ENCODE measurements at places on chromosomes 1 and 21.

- DNase-seq: no peak
Measured at GRCh38 chr1:74429580-74429979, 82.8 kb downstream of the LRRC53 start.

DNA sequence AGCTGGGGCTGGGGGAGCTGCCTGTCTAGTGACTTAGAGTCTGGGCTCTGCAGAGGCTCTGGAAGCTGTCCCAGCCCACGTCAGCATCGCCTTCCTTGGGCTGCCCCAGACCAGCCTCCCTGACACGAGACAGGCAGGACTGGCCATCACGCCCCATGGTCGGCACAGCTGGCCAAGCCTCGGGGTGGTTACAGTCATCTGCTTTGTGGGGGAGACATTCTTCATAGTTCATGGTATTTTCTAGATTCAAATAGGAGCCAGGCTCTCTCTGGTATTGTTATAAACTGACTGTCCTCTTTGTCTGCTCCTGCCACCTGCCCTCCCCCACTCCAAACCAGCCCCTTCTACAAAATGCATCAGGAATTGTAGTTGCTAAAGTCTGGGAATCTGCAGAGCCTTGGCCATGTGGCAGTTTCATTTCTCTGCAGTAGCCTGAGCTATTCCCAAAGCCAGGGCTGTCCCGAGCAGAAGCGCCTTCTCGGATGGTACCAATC, 29.4 kb downstream of the OLFML2B start:
- peak; percentile 25 for DNase-seq

GRCh38 chr1:87791931-87792740, 463.5 kb downstream of the LMO4 start:
- DNase-seq: no peak

- peak; percentile 57 for DNase-seq
Measured at GRCh38 chr1:210294999-210295745, 33.5 kb upstream of the HHAT start.

GRCh38 chr1:10706376-10706913, 90.0 kb downstream of the CASZ1 start:
- DNase-seq: no peak

DNA sequence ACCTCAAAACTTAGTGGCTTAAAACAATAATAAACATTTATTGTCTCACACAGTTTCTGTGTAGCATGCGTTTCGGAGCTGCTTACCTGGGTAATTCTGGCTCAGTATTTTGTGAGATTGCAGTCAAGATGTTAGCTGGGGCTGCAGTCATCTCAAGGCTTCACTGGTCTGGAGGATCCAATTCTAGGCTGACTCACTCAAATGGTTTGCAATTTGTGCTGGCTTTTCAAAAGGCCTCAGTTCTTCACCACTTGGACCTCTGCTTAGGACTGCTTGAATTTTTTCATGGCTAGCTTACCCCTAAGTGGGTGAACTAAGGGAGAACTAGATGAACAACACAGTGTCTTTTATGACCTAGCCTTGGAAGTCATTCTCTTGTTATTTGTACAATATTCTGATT, 21.0 kb downstream of the XPR1 start:
- no peak for DNase-seq

DNA sequence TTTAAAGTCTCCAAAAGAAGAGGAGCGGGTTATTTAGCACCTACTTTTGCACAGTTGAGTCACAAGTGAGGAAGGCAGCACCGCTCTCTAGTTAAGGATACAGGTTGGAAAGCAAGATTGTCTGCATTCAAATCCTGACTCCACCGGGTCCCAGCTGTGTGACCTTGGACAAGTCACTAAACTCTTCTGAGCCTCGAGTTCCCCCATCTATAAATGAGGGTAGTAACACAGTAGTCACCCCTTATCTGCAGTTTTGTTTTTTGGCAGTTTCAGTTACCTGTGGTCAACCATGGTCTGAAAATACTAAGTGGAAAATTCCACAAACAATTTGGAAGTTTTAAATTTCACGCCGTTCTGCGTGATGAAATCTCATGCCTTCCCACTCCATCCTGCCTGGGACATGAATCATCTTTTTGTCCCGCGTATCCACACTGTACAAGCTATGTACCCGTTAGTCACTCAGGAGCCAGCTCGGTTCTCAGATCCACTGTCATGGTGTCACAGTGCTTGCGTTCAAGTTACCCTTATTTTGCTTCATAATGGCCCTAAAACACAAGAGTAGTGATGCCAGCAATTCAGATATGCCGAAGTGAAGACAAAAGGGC, 49.4 kb downstream of the CAPZB start:
- DNase-seq: peak; percentile 66

- DNase-seq: no peak
Measured at GRCh38 chr1:54149734-54150133, 3.1 kb downstream of the CDCP2 start.

- no peak for DNase-seq
Measured at GRCh38 chr1:156420205-156421061, 51.4 kb downstream of the RHBG start.

- peak; percentile 42 for DNase-seq
Measured at GRCh38 chr1:197783510-197783948, 8.2 kb upstream of the DENND1B start.

DNA sequence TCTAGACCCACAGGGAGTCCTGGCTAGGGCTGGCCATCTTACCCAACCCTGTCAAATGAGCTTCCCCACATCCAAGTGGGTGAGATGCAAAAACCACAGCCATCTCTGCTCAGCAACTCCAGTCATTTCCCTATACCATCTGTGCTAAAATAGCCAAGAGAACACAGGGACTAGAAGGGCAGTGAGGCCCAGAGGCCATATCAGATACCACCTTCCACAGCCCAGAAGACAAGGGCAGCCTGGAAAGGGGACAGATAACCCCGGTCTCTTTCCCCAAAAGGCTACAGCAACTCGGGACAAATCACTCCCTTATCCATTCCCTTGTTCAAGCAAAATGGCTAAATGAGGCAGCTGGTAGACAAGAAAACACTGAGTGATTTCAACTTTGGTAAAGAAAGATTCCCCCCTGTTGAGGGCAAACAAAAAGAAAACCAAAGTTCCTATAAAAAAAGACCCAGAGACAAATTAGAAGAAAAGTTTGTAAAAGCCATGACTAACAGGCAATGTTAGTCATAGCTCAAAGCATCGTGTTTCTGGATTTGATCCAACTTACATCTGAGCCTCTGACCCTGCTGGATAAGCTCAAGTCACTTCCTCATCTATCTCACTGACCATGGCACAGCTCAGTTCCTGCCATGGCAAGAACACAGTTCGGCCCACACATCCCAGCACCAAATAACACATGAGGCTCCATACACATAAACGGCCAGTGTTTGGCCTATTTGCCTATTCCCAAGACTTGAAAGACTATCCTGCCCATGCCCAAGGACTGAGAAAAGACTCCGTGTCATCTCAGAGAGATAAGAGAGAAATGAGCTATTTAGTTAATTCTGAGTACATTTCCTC, 3.1 kb downstream of the LAMB3 start:
- peak; percentile 93 for DNase-seq

DNA sequence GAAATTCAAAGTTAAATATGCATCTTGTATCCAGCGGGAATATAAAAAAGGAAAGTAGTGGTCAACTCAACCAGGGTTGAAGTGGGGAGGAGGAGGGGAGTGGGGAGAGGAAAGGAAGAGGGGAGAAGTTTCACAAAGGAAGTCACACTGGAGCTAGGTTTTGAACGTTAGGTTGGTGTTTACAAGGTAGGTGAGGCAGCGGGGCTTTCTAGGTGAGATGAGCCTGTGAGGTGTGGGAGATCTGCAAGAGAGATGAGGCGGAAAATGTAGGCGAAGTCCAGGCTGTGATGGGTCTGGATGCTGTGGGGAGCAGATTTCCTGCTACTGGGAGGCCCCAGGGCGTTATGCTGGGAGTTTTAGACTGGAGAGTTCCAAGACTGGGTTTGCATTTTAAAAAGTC, 36.1 kb upstream of the IL20 start:
- no peak for DNase-seq

DNA sequence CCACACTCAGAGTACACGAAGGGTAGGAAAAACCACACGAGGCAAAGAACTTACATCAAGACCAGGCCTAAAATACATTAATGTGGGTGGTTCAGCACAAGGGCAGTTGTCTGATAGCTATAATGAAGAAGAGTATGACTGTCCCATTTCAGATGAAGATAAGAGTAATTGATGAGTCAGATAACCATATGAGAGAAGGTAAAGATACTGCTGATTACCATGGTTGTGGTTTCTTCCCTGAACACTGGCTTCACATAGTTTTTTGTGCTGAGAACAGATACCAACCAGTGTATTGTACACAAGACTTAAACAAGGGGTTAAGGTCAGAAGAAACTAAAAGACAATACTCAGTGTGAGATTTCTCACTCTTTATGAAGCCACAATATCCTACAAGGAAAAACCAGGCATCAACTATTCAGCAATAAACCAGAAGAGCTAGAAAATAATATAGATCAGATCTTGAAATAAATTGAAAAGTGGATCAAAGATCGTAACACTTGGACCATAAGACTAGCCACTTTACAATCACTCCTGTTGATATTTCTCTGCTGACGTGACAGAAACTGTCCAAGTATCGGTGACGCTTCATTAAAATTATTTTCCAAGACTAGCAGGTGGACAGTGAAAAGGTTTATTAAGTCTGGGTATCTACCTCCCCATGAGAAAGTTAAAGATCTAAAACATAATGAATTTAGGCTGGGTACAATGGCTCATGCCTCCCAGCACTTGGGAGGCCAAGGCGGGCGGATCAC, 28.6 kb downstream of the PUM1 start:
- DNase-seq: no peak

- DNase-seq: no peak
Measured at GRCh38 chr1:151553659-151554058, 13.6 kb downstream of the TUFT1 start.

- DNase-seq: no peak
Measured at GRCh38 chr1:58717979-58718378, 18.1 kb upstream of the MYSM1 start.

DNA sequence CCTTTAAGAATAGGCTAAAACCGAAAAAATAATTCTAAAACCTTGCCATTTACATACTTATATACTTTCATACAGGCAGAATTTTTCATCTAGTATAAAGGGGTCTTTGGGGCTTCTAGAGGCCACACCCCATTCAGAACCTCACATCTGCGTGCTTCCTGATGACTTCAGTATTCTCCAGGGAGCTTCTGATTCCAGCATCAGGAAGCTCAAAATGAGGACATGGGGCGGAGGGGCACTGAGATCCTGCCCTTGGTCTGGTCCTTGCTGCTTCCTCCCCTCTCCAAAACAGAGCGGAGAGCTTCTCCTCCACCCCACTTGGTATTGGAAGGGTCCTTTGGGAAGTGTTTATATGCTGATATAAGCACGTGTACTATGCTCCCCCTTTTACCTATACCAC, 13.8 kb downstream of the PAX7 start:
- no peak for DNase-seq

DNA sequence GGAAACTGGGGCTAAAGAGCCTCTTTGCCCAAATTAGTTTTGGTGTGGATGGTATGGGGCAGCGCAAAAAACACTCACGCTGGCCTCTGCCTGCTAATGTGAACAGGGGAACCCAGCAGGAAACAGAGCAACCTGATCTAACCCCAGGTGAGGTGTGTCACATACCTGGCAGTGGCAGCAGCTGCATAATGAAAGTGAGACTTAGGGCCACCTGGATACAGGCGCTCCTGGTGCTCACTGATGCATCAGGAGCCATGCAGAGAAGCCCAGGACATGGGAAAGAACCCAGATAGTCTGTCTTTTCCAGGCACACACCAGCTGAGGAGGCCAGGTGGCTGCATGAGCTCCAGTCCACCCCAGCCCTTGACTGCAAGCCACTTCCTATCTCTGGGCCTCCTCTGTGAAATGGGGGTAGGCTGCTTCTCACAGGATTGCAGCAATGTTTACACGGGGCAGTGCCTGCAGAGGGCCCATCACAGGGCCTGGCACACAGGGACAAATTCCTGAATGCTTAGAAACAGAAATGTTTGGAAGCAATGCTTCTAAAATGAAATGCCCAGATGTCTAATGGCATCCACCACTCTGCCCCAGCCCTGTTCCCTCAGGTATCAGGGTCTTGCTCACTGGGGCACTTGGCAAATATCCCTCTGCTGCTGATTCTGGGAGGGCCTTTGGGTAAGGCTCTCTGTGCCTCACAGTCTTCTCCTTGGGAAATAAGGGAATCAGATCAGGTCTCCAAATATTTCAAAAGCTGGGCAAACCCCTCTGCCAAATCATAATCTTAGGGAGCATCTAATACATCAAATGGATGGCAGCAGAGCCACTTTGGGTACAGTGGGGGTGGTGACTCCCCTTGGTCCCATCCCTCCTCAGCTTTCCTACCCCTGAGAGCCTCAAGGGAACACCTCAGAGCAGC, 19.9 kb downstream of the DHCR24 start:
- DNase-seq: no peak

- peak; percentile 48 for DNase-seq
Measured at GRCh38 chr1:240107058-240107684, 15.5 kb downstream of the FMN2 start.
